Thoracic aorta (tissue), 2 donors: ENCODE measurements at places on chromosomes 6 and 20. TPM values are rescaled to one million over a fixed set of nuclear protein-coding genes. Genes with fewer than 3 reads are reported as not detected.

DNA sequence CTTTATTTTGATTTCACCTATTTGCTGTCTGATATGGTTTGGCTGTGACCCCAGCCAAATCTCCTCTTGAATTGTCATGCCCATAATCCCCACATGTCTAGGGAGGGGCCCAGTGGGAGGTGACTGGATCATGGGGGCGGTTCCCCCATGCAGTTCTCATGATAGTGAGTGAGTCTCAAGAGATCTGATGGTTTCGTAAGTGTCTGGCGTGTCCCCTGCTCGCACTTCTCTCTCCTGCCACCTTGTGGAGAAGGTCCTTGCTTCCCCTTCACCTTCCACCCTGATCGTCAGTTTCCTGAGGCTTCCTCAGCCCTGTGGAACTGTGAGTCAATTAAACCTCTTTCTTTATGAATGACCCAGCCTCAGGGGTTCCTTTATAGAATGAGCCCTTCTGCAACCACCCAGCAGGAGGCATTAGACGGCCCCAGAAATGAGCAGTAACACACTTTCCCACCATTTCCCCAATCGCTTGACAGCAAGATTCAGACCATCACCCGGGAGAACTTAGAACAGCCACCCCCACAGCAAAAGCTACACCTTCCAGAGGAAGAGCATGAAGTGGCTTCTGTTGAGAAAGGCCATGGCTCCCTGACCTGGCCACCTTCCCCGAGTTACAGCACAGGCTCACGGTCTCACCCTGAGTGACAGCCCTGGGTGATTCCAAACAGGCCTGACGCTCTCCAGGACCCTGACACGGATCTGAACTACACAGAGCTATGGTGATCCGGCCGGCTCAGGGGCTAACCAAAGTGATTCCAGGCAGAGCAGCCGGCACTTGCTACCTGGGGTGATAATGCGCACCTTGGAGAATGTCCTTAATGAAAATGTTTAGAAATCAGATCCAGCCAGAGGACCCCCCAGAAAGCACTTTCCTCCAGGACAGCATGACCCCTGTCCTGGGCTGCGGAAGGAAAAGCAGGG, 131.2 kb upstream of the CDH4 start:
- DNase-seq = no peak

GRCh38 chr20:15658295-15658694, 915.0 kb downstream of the KIF16B start:
- DNase-seq = no peak

DNA sequence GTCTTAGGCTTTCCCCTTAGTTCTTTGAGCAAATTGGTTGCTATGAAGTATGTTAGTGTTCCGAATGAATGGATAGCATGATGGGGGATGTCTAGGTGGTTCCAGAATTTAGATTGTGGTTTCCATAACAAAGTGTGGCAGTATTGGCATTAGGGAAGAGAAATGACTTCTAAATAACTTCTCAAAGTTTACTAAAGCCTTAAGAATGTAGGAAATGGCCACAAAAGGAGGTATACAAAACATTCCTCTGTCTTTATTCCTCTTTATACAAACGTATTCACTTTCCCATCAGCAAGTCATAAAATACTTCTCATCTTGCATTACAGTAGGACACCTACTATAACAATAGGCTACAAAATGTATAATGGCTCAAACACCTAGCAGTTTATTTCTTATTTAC, 279.6 kb downstream of the ESR1 start:
- no peak for DNase-seq

GRCh38 chr20:34142121-34142520, 30.1 kb upstream of the EIF2S2 start:
- no peak for DNase-seq

GRCh38 chr6:67560068-67560467, 1075.0 kb upstream of the ADGRB3 start:
- no peak for DNase-seq

DNA sequence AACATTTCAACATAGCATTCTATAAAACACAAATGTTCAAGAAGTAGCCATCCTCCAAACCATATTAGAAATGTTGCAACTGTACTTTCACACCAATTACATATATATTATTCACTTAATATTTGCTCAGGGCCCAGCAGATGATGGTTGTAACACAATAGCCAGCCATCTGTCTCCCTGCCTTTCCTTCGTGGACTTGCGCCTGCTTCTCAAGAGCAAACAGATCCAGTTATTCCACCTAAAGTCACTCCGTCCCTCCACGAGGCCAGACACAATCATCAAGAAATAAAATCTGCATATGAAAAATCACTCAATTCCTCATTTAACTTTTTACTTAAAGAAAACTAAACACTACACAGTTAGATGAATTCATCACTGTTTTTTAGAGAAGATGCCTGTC, 160.4 kb downstream of the RALGAPA2 start:
- no peak for DNase-seq

GRCh38 chr6:128655978-128656498, 135.6 kb upstream of the PTPRK start:
- DNase-seq = no peak

GRCh38 chr20:58544891-58545290, 29.7 kb upstream of the APCDD1L start:
- no peak for DNase-seq

- no peak for DNase-seq
Observed at GRCh38 chr6:123635567-123635966, 1.2 kb downstream of the TRDN start.

DNA sequence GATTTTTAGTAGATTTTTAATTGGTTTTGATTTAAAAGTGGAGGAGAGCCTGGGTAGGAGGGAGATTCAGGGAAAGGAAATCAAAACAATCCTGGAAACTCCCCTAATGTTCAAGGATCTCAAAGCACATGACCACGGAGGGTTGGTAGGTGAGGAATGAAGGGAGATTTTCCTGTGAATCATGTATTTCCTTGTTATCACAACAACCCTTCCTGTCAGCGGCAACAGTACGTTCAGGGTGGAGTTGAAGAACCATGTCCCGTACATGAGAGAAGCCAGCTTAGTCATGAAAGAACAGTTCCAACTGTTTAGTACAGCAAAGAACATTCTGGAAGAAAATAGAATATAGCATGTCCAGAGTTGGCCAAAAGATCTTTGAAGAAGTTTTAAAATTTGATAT, 79.4 kb upstream of the SCAF8 start:
- DNase-seq = peak; percentile 19

GRCh38 chr20:42204109-42204660, 586.0 kb upstream of the CHD6 start:
- DNase-seq = no peak

GRCh38 chr6:116101302-116101718, 657 bp downstream of the NT5DC1 start:
- peak; percentile 28 for DNase-seq

DNA sequence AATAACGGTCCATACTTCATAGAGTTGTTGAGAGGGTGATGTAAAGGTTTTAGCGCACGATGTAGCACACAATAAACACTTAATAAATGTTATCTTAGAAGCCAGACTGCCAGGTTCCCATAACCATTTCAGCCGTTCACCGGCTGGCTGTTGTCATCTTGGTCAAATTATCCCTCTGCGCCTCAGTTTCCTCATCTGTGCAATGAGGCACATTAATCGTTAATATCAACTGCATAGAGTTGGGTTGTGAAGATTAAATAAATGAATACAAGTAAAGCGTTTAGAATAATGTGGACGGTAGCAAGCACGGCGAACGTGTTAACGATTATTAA, 432 bp upstream of the PSMF1 start:
- DNase-seq = no peak

TSBP1 gene
- not detected for total RNA-seq

MYLK2 gene
- not detected for total RNA-seq

PAX1 gene
- total RNA-seq = not detected

KIF25 gene
- not detected for total RNA-seq

TTBK1 gene
- total RNA-seq = not detected

ANKEF1 gene
- 1.1 TPM for total RNA-seq
